ENCODE measurements at places on chromosomes 16 and 17.

- DNase-seq, result no peak
These were observed 186.3 kb upstream of the SOX9 start for GRCh38 chr17:71934520-71934919.

- DNase-seq, result no peak
These were observed 82.9 kb upstream of the MTMR4 start for GRCh38 chr17:58597371-58597770.

- DNase-seq, result no peak
These were observed 4.8 kb upstream of the ATXN7L3 start for GRCh38 chr17:44204441-44204882.

DNA sequence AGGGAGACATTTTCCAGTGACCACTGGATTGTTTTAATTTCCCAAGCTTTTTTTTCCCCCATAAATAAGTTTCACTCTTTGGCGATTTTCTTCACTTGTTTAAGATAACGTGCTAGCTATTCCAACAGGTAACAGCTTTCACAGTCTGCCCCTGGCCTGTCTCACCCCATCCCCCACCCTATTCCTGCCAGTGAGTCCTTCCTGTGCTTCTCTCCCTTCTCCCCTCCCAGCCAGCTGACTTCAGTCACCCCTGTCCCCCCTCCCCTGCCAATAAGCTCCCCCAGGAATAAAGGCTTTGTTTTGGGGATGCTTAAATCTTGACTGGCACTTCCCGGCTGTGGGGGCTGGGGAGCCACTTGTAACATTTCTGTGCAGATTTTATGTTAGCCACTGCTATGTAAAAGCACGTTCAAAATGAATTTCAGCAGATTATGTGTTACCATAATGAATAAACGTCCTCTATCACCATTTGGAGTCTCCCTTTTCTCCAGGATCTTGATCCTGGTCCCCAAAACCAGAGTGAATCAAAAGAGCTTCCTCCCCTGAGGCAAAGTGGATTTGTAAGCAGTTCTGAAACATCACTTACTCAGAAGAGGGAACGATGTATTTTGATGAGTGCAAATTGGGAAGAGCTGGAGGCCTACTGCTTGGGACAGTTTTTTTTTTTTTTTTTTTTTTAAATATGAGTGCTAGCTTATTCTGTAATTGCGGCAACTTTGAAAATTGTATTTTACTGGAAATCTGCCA lies 58.2 kb downstream of the IGF2BP1 start:
- no peak for DNase-seq

DNA sequence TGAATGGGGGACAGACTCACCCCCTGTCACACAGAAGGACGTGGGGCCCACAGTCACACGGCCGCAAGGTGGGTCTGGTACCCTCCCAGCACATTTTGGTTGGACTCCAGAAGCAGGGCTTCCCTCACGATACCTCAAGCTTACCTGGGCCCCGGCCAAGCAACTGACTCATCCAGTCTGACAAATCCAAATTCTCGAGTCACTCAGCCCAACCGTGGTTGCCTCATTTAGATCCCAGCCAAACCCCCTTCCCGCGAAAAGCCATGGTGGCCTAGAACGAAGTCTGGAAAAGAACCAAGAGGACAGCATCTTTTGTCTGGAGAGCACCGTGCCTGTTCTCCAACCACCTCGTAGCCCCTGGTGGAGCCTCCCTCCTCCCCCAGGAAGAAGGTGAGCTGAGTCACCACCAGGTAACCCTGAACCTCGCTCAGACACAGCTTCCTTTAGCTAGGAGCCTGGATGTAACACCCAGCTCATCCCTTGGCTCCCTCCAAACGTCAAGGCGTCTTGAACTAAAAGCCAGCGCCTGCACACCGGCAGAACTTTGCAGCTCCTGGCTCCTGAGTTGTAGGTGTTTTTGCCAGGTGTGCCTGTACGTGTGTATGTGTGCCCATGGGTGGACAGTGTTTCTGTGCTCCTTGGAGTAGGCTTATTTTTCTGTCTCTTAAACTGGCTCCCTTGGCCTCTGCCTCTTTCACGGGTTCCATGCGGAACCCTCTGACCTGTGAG lies 78.9 kb downstream of the CMIP start:
- DNase-seq, result no peak

- DNase-seq, result no peak
These were observed 6.2 kb downstream of the GGA2 start for GRCh38 chr16:23504076-23504452.

GRCh38 chr17:55926276-55926990 lies 175.6 kb downstream of the PCTP start:
- DNase-seq, result no peak

GRCh38 chr17:21089145-21089544 lies 37.6 kb upstream of the DHRS7B start:
- DNase-seq, result no peak

DNA sequence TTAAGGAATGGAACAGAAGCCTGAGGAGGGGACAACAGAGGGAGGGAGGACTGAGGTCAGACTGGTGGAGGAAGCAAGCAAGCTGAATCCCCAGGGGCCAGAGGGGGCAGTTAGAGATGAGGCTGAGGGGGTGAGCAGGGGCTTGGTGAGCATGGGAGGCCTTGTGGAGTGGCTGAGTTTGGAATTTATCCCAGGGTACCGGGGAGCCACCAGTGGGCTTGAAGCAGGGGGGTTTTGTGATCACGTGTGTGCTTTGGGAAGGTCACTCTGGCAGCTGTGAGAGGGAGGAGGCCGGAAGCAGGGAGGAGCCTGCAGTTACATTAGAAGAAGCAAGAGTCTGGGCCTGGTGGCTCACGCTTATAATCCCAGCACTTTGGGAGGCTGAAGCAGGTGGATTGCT lies 9.8 kb upstream of the CTCF start:
- no peak for DNase-seq

GRCh38 chr17:36911001-36911400 lies 26.3 kb upstream of the LHX1 start:
- DNase-seq, result no peak

DNA sequence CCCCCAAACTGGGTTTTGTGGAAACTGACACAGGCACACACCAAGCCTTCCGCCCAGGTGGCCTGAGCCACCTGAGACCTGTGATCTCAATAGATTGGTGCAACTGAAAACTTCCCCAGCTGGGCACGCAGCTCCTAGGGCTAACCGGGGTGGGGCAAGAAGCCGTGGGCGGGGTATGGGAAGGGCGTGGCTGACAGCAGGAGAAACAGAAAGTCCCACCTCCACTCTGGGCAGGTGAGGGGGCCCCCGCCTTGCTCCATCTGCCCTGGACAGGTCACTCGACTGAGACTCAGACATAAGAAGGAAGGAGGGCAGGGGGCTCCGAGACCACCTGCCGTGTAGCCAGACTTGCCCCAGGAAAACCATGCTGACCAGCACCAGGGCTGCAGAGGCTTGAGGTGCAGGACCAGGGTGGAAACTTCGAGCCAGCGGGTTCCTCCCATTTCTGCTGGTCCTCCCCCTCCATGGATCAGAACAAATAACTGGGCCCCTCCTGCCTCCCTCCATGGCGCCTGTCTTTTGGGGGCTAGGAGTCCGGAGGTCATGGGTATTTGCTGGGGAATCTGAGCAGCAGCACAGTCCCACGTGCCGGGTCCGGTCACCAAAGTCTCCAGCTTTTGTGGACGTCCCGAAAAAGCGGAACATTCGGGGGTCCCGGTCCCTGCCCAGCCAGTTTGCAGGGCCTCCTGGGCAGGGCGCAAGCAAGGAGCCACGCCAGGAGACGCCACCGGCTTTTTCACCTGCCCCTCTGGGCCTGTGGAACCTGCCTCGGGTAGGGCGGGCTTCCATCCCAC lies 1.3 kb downstream of the TIMP2 start:
- DNase-seq, result peak; percentile 34

GRCh38 chr16:30692396-30693064 lies 6.4 kb upstream of the SRCAP start:
- no peak for DNase-seq

DNA sequence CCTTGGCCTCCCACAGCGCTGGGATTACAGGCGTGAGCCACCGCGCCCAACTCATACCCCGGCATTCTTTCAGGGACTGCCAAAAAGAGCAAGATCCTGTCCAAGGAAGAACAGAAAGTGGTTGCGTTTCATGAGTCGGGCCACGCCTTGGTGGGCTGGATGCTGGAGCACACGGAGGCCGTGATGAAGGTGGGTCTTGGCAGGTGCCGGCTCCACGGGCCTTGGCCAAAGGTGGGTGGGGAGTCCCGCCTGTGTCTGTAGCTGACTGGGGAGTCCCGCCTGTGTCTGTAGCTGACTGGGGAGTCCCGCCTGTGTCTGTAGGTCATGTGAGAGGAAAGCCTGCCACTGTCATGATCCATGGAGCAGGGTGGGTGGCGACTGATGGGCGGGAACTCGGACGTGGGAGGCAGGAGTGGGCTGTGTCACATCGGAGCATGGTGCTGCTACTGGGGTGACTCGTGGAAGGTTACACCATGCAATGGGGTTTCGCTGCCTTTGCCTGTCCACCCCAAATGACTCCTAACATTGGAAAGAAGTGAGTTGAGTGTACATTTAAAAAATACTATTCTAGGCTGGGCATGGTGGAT lies 10.0 kb upstream of the RPL13 start:
- no peak for DNase-seq

GRCh38 chr16:58086381-58087208 lies 42.6 kb downstream of the CFAP20 start:
- DNase-seq, result no peak

DNA sequence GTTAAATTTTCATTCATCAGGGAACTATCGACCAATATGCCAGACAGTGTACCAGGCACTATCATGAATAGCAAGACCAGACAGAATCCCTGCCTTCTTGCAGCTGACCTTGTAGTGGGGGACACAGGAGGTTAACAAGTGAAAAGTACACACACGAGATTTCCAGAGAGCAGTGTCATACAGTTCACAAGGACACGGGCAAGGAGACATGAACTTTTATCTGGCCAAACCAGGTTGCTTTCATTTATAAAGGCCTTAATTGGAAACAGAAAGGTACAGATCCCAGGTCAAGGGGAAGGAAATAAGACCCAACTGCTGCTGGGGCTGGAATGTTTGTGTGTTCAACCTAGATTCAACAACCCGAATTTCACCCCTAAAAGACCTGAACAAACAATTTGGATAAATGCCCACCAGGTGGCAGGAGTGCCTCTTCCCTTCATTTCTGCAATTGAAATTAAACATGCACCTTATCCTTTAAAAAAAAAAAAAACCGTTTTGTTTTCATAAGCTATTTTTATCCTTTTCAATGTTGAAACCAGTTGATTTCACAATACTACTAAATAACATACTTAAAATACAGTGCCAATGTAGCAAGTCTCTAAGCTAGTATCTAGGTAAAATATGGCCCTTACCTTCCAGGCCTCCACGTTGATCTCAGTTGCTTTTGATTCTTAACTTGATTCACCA lies 65.9 kb downstream of the EMP2 start:
- no peak for DNase-seq

GRCh38 chr17:81904600-81905423 lies 2.8 kb downstream of the NPB start:
- no peak for DNase-seq

DNA sequence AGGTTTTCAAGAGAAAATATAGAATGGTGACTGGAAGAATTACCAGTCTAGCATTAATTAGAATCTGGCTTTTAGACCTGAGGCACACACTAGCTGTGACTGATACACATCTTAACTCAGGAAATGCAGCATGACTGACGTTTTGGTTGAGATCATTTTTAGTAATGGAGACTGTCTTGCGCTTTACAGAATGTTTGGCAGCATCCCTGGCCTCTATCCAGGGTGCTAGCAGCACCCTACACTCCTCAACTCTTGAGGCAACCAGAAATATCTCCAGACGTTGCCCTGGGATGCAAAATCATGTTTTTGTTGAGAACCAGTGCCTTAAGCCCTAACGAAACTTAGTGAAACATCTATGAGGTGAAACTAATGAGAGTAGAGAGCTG lies 109.0 kb downstream of the HS3ST3A1 start:
- DNase-seq, result no peak

- no peak for DNase-seq
These were observed at the start of gene ABCC12 for GRCh38 chr16:48155926-48156789. TSS of gene ABCC12 (minus strand) at chr16:48155993. CDS start at chr16:48146424, 9,569 bp downstream.

DNA sequence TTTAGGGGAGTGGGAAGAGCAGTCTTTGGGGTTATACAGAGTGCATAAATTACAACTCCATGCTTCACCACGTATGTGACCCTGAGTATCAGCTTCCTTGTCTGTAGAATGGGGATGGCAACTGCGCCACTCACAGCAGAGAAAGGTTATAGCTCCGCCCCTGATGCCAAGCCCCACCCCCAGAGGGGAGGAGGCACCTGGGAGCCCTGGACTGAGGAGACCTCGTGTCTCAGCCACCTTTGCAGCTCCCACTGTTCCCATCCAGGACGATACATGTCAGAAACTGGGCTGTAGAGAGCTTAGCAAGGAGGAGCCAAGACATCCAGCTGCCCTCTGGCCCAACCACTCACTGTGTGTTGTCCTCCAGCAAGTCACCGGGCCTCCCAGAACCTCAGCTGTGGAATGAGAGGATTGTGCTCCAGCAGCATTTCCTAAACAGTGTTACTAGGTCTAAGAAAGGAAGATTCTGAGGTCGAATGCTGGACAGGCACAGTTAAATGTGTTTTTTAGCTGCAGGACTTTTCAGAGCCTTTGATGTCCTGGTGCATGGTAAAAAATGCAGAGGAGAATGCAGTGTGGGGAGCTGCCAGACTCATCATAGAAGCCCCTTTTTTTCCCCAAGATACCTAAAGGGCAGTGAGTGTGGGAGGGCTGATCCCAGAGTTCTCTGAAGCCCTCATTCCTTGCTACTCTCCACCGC lies 49.4 kb downstream of the BEAN1 start:
- peak; percentile 37 for DNase-seq

- DNase-seq, result no peak
These were observed 235.8 kb upstream of the ASIC2 start for GRCh38 chr17:33528846-33529245.

GRCh38 chr16:65415460-65415859 lies 293.6 kb upstream of the CDH11 start:
- no peak for DNase-seq

DNA sequence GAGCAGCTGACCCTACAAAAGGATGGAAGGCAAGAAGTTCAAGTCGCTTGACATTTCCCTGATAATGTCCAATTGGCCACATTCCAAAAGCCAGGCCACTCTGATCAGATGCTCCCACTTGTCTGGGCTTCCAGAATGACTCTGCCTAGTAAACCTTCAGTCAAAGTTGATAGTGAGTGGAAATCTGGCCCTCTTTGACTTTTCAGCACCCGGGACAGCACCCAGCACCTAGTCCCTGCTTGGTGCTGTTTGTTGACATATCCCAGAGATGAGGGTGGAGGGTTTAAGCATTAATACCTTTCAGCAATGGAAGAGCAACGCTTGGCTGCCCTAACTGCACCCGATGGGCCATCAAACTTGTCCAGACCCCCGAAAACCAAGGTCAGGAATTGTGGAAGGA lies 131.3 kb downstream of the AIPL1 start:
- DNase-seq, result no peak

GRCh38 chr16:23968176-23968575 lies 132.4 kb downstream of the PRKCB start:
- no peak for DNase-seq

Measured in stimulated activated CD4-positive, alpha-beta T cell treated with anti-CD3 and anti-CD28 coated beads, Interleukin-1b, Interleukin-23, amount 100 ng/mL, for 1 hour (primary cell).